ENCODE measurements at places on chromosomes 2 and 18.

- DNase-seq, result peak; percentile 44
Observed at GRCh38 chr2:76998704-76999103, 523.5 kb downstream of the LRRTM4 start.

DNA sequence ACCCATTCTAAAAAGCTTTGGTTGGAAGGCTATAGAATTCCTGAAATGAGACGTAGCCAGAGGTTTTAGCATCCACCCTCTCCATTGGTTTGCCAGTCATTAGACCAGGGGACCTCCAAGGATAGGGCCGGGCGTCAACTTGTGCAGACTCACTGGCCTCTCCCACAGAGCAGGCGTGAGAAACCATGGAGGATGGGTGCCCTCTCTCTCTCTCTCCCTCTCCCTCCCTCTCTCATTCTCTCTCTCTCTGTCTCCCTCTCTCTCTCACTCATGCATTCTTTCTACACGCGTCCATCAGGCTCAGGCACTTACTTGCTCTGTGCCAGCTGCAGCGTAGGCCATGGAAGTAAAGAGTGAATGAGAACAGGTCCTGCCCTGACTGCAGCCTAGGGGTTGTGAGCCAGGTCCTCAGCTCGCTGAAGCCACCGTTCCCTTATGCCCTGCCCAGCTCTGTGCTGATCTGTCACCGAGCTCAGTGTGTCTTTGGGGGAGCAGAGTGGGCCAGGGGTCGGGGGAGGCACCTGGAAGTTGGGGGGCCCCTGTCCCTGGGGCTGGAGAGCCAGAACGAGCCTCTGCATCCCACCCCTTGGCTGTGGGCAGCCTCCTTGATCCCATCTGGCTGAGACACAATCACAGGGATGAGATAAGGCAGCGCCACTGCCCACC is 304.4 kb upstream of the HS6ST1 start:
- no peak for DNase-seq

DNA sequence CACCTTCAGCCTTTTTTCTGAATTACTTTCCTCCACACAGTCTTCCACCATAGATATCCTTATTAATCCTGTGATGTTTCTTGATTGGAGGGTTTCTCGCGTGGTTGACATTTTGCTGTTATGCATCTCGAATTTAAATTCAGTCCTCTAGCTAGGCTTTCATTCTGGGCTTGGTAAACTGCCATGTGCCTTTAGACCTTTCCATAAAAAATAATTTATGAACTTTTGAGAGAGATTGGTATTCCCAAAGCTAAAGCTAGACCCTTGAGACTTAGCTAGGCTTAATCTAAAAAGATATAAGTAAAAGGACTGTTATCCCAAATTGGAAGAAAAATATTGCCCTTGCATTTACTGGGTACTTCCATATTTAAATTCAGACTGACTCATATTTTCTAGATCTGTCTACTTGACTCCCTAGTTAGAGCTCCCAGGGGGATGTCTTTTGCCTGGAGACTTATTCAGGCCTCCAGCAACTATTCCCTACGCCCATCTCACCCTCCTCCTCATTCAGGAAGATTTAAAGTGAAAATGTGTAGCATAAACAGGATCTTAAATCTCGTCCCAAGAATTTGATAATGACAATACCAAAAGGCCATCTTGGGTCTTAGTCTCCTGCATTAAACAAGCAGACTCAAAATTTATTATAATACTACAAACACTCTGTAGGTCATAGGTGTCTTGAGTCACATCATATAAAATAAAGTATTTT is 60.3 kb downstream of the KIAA2012 start:
- no peak for DNase-seq

GRCh38 chr2:121888189-121888557 is 132.7 kb downstream of the TSN start:
- DNase-seq, result peak; percentile 53

DNA sequence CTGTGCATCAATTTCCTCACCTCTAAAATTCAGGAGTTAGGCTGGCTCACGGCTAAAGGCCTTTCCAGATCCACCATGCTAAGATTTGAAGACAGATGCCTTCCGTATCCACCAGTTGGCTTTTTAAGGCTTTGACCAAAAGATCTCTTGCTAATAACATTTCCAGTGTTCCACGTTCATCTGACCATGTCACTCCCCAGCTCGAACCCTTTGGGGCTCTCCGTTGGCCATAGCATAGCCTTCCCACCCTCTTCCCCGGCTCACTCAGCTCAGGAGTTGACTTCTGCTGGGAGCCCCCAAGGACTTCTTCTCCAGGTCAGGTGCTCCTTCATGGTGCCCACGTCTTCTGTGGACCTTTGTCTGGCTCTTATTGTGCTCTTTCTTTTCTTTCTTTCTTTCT is 53.3 kb downstream of the MYCN start:
- no peak for DNase-seq

DNA sequence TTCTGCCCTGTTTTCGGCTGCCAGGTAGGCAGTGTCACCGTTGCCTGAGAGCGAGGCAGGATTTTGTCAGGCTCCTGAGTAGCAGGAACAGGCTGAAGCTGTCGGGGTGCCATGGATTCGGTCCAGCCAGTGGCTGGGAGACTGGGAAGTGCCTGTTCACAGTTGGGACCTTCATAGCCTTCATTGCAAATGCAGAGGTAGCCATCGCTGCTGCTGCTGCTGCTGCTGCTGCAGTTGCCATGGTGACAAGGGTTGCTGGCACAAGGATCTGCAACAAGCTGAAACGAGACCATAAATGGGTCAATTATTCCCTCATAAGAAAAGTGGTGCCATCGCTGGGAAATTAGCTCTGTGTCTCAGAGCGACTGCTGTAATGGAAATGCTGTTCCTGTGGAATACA is 122.7 kb downstream of the DNER start:
- DNase-seq, result no peak

DNA sequence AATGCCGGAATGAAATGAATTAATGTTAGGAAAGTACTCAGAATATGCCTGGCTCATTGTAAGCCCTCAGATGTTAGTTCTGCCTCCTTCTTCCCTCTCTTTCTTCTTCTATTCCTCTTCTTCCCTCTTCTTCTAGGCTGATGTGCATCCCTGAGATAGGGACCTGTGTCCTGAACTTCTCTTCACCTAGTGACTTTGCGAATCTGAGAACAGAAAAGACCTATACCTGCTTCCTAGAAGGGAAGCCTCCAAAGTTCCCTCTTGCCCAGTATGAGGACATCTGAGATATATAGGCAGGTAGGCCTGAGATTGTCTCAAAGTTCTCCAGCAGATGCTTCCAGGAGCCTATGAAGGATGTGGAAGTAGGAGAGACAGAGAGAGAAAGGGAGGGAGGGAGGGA is 8.1 kb upstream of the CYP27A1 start:
- no peak for DNase-seq

DNA sequence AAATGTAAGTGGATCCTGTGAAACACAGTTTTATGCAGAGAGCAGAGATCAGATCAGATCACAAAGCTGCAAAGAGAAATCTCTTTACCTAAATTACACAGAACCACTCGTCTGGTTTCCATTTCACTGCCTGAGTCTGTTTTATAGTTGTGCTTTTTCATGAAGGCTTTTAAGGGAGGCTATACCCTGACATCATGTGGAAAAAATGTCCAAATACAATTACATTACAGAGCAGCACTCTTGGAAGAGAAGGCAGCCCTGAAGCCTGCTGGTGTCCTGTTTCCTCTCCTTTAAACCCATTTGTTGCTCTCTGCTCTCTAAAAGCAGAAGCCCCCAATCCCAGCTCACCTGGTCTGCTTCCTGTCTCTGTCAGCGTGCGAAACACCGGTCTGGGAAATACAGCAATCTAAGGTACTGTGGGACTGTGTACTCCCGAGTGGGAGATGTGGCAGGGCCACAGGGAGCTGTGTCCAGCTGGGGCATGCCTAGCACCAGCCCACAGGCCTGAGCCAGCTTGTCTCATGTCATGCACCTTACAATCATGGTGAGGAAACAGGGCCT is 24.8 kb upstream of the ZFP36L2 start:
- no peak for DNase-seq

GRCh38 chr2:120783969-120784372 is 48.3 kb downstream of the GLI2 start:
- DNase-seq, result no peak

DNA sequence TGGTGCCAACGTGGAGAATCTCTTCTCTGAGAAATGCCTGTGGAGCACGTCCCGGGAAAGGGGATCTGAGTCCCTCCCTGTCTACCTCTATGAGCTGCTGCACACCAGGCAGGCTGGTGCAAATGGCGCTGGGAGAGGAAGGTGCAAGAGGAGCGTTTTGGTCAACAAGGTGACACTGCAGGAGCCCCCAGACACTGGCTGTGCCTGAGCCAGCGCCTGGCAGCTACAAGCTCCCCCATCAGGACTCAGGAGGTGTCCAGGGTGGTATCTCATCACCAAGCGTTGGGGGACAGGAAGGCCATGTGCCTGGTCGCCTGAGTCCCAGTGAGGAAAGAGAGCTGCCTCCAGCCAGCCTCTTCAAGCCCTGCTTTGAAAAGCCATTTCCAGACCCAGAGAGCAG is 173.4 kb downstream of the TNS1 start:
- no peak for DNase-seq

- DNase-seq, result peak; percentile 55
Observed at GRCh38 chr2:170396799-170397459, 219.0 kb downstream of the MYO3B start.

GRCh38 chr18:45852631-45853030 is 27.2 kb downstream of the SIGLEC15 start:
- no peak for DNase-seq

DNA sequence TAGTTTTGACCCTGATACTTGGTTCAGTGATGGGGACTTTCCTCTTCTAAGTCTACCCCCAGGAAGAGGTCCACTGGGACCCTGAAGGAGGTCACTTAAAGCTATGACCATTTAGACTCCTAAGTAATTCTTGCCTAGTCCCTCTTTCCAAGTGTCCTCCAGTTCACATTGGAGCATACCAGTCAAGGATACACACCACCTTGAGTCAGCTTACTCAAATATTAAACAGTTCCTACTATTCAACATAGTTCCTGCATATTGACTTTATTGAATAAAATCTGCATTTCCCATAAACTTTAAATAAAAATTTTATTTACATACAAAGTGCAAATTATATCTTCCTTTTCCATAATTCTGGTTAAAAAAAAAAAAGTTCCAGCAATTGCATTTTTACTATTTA is 36.3 kb downstream of the SLC5A7 start:
- DNase-seq, result no peak

DNA sequence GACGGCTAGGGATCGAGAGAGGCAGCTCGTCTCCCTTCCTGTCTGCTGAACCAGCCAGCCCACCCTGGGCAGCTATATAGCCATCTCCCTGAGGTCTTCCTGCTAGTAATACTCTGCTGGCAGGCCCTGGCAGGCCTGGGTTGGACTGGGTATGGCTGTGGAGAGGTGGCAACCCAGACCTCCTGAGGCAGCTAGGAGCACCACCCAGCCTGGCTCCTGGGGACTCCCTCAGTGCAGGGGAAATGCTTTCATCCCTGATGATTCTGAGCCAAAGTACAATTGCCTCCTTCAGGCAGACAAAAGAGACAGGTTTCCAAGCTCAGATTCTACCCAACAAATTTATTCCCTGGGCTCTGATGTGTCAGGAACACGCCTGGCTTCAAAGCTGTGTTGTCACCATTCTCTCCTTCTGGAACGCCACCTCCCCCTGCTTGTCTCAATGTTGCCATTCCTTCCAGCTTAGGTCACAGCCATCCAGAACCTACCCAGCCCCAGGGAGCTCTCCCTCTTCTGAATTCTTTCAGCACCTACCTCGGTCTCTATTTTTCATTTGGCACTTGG is 4.7 kb upstream of the DNAJB2 start:
- DNase-seq, result peak; percentile 79

DNA sequence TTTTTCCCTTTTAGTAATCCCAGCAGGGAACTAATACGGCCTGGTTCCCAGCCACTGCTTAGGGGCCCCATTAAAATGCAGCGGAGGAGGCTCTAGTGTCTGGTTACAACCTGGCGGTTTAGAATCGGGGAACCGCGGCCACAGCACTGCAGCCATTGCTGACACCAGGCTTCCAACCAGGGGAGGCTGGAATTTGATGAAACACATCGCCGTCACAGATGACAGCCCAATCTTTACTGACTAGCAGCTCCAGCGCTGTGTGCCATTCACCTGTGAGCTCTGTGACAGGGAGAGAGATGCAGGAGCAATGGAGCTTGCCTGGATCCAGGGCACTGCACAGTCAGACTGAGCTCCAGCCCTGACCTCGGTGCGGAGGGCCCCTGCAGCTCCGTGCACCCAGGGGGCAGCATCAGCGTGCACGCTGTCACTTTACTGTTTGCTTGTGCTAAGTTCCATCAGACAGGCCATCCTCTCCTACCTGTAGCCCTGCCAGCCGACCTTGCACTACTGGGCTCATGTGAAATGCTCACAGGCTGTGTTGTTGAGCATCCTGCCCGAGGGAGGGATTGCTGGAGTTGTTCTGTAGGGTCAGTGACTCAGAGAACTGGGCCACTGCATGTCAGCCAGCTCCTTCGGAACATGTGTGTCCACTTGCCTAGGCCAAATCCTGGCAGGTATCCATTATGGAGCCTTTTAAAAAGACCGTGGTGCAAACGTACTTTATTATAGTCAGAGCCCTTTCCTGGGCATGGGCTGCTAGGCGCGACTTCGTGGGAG is 203.5 kb downstream of the SEPTIN10 start:
- DNase-seq, result no peak

DNA sequence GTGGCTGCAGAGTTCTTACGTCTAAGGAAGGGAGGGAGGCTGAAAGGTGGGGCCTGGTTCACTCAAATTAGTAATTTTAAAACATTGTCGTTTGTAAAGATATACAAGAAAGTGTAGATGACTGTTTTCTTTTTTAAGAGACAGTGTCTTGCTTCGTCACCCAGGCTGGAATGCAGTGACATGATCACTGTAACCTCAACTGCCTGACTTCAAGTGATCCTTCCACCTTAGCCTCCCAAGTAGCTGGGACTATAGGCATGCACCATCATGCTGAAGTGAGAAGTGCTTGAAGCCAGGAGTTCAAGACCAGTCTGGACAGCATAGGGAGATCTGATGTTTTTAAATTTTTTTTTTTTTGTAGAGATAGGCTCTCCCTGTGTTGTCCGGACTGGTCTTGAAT is 52.9 kb downstream of the HNRNPLL start:
- no peak for DNase-seq

GRCh38 chr2:158487419-158487818 is 30.7 kb downstream of the PKP4 start:
- no peak for DNase-seq

- DNase-seq, result no peak
Observed at GRCh38 chr2:185475914-185476313, 262.7 kb upstream of the FSIP2 start.
